ENCODE measurements at places on chromosomes 12 and 14.

DNA sequence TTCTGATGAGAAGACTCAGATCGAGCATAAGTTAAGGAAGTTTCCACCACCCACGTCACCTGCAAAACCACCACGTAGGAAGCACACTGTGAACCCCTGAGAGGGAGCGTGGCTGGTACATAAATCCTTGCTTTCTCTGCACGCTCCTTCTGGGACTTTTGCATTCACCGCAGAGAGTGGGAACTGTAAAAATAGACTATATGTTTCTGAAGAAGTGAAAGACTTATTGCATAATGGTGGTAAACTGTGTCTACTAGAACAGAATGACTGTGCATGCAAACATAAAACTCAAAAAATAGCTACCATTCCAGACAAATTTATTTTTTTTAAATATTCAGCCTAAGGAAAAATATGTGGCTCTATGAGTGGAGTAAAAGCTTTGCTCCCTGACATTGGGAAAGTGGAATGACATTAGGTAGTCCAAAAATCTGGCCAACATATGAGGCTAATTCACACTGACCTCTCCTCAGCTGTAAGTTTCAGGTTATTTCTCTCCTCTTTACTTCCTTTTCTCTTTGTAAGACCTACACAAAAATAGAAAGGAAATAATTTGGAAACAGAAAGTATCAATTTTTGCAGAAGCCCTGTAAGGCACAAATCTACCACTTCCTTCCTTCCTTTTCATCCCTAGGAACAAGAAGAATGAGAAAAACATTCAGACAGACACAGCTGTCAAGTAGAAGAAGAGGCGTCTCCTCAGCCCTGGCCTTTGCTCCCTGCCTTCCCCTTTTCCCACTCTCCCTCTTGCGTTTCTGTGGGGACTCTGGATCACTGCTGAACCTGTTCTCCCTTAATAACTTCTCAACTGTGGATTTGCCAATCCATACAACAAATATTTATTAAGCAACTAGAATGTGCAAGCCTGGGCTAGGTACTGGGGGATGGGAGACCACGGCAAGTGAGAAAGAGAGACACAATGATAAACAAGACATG, 264.3 kb upstream of the FOXN3 start:
- no peak for DNase-seq

DNA sequence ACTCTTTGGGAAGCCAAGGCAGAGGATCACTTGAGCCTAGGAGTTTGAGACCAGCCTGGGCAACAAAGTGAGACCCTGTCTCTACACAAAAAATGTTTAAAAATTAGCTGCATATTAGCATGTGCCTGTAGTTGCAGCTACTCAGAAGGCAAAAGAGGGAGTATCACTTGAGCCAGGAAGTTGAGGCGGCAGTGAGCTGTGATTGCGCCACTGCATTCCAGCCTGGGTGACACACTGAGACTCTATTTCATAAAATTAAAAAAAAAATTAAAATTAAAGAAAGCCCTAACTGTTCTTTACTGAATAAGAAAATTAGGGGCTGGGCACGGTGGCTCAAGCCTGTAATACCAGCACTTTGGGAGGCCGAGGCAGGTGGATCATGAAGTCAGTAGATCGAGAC, 27.0 kb downstream of the SENP1 start:
- peak; percentile 74 for DNase-seq

DNA sequence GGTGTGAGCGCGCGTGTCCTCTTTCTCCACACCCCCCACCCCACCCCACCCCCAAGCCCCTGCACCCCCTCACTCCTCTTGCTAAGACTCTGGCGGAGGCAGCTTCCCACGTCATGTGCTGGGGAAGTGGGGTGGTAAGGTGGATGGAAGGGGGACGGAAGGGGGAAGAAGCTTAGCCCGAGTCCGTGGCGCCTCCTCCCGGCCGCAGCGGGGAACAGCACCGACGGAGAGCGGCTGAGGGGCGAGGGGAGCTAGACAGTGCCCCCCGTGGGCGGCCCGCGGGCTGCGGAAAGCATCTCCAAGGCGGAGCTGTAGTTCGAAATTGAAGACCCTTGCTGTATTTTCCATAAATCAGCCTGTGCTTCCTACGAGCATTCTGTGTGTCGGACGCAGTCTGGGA, 588 bp upstream of the GRIN2B start:
- DNase-seq: no peak

DNA sequence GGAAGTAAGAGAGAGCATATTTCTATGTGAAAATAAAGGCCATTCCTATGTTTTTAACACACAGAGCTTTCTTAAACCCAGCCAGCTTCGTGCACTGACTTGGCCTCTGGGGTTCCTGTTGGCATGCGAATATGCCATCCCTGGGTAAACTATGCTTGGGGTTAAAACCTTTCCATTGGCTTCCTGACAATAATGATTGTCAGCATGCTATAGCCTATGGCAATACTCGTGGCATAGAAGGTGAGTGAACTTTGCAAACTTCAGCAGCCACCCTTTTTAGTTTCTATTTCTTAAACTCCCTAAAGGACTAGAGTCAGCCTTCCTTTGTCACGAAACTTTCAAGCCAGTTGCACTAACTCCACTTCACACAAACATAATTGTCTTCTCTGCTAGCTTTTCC, 148.4 kb upstream of the RGS6 start:
- DNase-seq: no peak

DNA sequence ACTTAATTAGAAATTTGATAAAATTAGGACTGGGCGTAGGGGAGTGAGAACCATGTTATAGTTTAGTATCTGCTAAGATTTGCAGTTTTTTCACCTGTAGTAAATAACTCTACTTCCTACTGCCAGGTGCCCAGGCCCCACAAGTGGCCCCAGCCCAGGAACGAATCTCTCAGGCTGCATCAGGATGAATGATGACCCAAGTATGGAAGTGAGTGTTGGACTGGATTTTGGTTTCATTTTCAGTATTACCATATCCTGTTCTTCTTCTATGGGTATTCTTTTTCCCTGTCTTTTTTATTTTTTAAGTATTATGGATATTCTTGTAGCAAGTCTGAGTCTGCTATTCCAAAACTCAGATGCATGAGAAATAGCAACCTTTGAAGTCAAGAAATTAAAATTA, 120.3 kb upstream of the BCAT1 start:
- no peak for DNase-seq

GRCh38 chr14:77284466-77284865, 13.5 kb upstream of the NGB start:
- DNase-seq: no peak

DNA sequence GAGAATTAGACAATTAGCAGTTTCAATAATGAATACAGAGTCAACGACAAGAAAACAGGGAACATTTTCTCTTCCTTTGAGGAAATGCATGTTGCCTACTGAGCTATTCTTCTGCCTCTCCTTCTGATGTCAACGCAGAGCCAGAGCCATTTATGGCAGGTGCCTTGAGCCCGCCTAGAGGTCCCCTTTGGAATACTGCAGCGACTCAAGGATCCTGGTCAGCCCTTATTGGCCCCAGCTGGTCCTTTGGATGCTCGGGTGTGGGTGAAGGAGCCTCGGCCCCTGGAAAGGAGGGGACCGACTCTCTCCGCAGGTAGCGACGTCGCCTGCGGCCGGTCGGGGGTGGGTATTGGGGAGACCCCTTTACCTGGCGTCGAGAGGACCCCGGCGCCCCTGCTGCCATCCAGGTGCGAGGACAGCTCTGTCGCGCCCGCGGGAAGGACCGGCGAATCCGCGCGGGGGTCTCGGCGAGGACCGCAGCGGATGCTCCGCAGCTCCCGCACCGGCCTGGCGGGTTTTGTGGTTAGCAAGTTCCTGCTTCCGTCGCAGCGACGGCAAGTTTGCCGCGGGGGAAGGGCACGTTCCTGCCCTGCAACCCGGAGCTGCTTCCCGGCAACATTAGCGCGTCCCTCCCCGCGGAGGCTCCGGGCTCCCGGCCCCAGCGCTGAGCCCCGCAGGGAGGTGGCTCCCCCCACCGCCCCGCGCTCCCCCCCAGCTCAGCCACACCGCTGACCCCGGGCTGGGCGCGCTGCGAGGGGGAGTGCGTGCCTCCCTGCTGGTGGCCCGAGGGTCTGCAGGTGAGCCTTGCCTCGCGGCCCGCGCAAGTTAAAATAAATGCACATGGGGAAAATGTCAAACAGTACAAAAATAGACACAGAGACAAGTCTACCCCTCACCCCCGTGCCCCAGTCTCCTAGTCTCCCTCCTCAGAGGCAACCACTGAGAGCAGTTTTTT, at the start of gene MANSC1:
TSS of gene MANSC1 (minus strand) at position 532 of the 955 bp plus-strand sequence. CDS start 6,928 bp downstream, outside the sequence.
- DNase-seq: peak; percentile 25

DNA sequence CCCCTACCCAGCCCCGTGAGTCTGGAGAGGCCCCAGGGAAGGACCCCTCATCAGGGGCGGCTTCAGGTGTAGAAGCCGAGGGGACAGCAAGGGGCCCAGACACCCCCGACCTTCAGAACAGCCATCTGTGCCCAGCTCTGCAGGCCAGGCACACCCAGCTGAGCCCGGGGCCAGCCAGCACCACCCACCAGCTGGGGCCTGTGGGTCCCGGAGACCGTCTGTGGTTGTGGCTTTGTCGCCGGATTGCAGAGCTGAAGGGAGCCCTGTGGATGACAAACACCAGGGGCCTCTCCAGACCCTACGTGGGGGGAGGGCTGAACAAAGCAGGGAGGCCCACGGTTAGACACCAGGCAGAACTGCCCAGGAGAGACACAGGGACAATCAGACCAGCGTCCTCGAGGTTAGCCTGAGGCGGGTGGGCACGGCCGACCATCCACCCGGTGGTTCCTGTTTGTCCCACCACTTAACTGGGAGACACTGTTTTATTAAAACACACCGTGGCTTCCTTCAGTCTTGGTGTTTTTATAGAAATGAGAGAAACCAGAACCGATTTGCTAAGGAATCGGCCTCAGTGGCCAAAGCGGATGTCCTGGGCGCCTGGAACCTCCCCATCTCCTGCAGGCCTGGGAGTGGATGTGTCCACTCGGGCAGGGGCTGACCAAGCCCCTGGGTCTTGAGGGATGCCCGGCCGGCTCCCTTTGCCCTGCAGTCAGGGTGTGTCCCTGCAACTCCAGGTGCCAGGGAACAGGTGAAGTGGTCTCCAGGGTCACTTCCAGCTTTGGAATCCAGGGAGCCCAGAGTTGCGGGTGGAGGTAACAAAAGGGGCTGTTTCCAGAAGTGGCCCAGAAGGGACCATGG, 10.0 kb downstream of the C14orf180 start:
- no peak for DNase-seq

- DNase-seq: peak; percentile 43
These were observed 2.4 kb downstream of the DHH start for GRCh38 chr12:49092086-49092815.

DNA sequence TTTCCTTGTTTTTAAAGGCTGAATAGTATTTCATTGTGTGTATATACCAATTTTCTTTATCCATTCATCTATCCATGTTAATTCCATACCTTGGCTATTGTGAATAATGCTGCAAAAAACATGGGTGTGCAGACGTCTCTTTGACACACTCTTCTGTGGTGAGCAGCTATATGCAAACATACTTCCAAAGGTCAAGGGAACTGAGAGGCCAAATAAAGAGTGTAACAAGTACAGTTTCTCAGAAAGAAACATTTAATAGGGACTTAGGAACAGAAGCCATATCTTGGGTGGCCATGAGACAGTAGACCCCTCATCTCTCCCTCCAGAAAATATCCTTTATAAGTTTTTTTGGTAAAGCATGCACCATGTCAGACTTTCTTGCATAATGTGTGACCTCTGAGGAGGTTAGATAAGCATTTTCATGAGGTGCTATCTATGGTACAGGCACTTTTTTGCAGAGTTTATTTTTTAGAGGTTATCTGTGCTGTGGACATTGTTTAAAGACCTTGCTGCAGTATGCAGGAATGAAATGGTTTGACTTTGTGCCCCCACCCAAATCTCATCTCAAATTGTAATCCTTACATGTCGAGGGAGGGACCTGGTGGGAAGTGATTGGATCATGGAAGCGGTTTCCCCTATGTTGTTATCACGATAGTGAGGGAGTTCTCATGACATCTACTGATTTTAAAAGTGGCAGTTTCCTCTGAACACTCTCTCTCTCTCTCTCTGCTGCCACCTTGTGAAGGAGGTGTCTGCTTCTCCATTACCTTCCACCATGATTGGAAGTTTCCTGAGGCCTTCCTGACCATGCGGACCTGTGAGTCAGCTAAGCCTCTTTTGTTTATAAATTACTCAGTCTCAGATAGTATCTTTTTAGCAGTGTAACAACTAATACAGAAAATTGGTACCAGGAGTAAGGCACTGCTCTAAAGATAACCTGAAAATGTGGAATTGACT, 1202.3 kb downstream of the GALC start:
- no peak for DNase-seq

DNA sequence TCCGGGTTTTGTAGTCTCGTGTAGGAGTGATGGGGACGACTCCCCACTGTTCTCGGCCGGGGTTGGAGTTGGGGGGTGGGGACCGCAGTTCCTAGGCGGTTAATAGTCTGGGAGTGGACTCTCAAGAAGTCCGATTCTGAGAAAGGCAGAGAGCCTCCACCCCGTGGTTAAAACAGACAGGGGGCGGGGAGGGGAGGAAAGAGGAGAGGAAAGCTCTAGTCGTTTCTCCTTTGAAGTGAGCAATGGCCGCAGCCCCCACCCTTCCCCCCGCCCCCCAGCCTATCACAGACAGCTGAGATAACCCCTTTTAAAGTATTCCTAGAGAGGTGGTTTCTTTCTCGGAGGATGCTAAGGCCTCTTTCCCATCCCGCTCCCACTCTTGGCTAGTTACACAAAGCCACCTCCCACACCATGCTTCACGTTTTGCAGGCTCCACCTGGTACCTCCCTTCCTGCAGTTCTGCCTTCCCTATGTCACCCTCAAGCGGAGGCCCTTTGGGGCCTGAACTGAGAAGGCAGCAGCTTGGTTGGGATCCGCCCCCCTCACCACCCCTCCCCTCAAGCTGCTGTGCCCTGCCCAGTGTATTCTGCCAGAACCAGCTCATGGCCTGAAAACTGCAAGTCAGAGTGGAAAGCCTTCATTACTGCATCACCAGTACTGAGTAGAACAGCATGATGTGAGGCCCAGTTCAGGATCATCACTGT, 853 bp downstream of the USP5 start:
- DNase-seq: peak; percentile 87

- peak; percentile 68 for DNase-seq
These were observed 135.8 kb downstream of the EML1 start for GRCh38 chr14:99928963-99929362.

- no peak for DNase-seq
These were observed 32.7 kb downstream of the CACNA2D4 start for GRCh38 chr12:1885599-1886245.

- DNase-seq: peak; percentile 35
These were observed 1.1 kb upstream of the TM9SF1 start for GRCh38 chr14:24196071-24197055.

DNA sequence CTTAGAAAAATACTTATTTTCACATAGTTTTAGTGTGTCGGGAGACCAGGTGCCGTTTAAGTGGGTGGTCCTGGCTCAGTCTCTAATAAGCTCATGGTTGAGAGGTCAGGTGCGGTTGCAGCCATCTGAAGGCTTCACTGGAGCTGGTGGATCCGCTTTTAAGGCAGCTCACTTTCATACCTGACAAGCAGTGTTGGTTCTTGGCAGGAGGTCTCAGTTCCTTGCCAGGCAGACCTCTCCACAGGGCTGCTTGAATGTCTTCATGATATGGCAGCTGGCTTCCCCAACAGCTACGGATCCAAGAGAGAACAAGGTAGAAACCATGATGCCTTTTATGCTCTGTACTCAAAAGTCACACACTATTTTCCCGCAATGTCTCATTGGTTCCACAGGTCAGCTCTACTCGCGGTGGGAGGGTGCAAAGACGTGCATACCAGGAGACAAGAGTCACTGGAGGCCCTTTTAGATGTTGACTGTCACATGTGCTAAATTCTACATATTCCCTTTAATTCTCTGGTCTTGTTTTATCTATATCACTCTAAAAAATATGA, 8.0 kb upstream of the ZDHHC17 start:
- DNase-seq: no peak

- peak; percentile 34 for DNase-seq
These were observed 49.6 kb downstream of the ST8SIA1 start for GRCh38 chr12:22284871-22285270.

All from choroid plexus epithelial cell (primary cell).